ENCODE measurements at places on chromosomes 1 and 21. TPM values are rescaled to one million over a fixed set of nuclear protein-coding genes. Genes with fewer than 3 reads are reported as not detected.

Gene AK5
- total RNA-seq, result 29.2 TPM

GRCh38 chr1:119903443-119903835 is 7.1 kb upstream of the ADAM30 start:
- DNase-seq, result no peak

DNA sequence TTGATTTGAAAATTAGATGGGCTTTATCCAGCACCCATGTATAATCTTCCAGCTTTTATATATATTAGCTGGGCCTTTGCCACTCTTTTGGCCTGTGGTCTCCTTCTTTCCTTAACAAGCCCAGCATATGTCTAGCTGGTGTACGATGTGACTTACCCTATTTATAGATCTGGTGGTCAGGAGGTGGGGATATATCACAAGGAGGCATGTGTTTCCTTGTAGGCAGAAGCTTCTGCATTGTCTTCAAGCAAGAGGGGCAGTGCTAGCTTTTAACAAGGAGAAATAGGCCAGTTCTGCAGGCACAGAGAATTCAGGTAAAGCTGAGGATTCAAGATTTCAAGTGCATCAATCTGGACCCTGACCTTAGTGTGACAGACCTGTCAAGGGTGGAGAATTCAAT is 38.0 kb upstream of the DNASE2B start:
- no peak for DNase-seq

- no peak for DNase-seq
Observed at GRCh38 chr21:34945288-34945687, 103.8 kb downstream of the RUNX1 start.

Gene SLAMF9
- not detected for total RNA-seq

Gene GUCA2B
- total RNA-seq, result not detected

Gene CD52
- 1,054 TPM for total RNA-seq

- DNase-seq, result no peak
Observed at GRCh38 chr21:42550817-42551216, 37.2 kb downstream of the SLC37A1 start.

DNA sequence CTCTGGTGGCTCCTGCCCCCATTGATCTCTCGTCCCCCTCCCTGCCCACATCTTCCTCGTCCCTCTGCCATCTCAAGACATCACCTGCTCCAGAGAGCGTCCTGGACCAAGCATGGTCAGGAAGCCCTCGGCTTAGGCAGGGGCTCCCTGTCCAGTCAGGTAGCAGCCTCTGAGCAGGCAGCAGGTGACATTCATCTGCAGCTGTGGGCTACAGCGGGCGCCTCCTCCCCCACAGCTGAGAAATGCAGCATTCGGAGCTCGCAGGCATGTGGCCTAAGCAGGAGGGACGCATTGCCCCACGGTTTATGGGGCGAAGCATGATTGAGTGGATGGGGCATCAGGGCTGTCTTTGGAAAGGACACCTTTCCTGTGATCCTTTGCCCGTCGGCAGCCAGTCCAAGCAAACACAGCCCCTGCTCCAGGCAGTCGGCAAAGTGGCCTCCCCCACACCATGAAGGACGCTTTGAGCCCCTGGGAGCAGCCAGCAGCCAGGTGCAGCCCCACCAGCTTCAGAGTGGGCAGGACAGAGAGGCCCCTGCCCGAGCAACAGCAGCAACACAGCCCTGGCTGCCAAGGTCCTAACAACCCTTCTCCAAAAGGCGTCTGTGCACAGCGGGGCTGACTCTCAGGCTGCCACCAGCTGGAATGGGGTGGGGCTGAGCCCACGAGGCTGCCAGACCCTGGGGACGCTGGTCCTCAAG is 234.1 kb upstream of the VAMP3 start:
- DNase-seq, result no peak

DNA sequence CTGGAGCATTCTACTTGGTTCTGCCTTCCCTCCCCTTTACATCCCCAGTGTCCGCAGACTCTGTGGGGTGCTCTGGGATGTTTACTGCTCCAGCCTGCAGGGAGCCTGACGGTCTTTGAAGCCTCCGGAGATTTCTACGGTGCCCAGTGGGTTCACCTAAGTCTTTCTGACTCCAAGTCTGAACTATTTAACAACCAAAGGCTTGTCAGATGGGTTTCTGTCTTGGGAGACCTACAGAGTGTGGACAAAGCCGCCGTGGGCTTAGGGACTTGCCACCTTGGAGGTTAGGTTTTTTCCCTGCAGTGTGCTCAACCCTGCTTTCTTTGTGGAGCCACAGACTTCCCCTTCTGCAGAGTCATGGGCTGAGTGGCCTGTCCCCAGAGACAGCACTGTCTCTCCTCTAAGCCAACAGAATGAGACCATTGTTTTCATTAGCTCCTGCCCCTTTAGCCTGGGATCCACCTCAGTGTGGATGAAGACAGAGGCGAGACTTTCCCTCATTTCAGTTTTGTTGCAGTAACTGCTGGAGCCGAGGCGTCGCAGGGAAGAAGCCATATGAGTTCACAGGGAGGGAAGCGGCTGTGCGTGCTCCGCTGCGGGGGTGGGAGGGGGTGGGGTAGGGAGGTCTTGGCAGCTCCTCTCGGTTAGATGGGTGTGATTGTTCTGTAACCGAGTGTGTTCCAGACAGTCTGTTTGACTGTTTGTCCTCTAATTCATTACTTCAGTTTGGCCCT is 120.7 kb downstream of the CNIH3 start:
- DNase-seq, result no peak

- DNase-seq, result no peak
Observed at GRCh38 chr21:44524414-44525371, 15.3 kb downstream of the KRTAP10-1 start.

GRCh38 chr1:29393451-29393826 is 157.1 kb downstream of the PTPRU start:
- DNase-seq, result no peak

Gene PTCH2
- 1.3 TPM for total RNA-seq

GRCh38 chr1:176987016-176987415 is 177.5 kb downstream of the ASTN1 start:
- no peak for DNase-seq

Gene CFHR4
- not detected for total RNA-seq

- DNase-seq, result peak; percentile 94
Observed at GRCh38 chr1:3900150-3900968, at the start of gene C1orf174. C1orf174 (minus strand) TSS chr1:3900272; CDS start chr1:3900186, 86 bp downstream.

- DNase-seq, result no peak
Observed at GRCh38 chr21:38129711-38130110, 127.1 kb upstream of the KCNJ15 start.

Gene KCNJ9
- not detected for total RNA-seq

Gene FMO4
- total RNA-seq, result 2.8 TPM

- no peak for DNase-seq
Observed at GRCh38 chr21:37744551-37744950, 171.7 kb downstream of the KCNJ6 start.

DNA sequence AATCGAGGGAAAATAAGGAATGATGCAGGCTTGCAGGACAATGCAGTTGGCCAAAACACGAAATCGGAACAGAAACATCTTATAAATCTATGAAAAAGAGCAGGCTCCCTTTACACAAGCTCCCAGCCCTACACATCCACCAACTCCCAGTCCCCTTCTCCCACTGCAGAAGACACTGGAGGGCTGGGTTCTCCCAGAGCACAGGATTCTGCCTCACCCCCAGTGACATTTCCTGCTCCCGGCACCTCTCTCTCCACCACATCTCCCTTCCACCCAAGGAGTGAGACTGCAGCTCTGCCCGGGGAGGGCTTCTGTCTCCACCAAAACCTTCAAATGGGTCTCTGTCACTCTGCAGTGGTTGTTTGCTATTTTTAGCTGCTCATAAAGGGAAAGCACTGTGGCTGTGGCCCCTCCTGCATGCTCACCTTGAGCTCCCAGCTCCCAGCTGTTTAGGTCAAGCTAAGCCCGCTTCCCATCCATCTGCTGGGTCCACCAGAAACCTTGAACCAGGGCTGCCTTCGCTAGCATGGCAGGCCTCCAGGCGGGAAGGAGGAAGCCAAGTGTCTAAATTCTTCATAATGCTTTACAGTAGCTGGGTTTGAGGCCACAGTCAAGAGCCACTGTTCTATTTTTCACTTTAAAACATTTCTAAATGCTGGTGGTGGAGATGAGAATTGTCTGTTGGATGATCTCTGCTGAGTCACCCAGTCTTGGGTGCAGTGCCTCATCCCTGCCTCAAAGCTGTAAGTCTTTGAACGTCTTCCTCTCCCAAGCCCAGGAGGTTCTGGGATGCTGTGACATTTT is 3.3 kb upstream of the C2CD2 start:
- no peak for DNase-seq

Gene ZNF281
- 21.4 TPM for total RNA-seq

- no peak for DNase-seq
Observed at GRCh38 chr1:33441088-33441745, 10.3 kb upstream of the PHC2 start.

Gene SAMSN1
- total RNA-seq, result 43.8 TPM

DNA sequence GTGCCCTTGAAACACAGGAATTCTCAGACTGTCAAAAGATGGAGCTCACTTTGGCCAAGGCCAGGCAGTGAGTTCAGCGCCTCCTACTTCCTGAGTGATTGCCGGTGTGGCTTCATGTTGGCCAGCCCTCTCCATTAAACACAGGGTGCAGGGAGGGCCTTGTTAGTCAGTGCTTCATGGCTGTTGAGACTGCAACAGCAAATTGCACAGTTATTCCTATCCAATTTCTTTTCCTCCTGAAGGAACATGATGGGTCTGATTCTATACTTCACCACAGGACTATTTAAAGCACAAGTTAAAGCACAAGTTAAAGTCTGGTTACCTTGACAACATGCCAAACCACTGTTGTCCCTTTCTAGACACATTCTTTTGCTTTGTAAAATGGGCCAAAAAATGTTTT is 156.6 kb downstream of the SIPA1L2 start:
- no peak for DNase-seq

DNA sequence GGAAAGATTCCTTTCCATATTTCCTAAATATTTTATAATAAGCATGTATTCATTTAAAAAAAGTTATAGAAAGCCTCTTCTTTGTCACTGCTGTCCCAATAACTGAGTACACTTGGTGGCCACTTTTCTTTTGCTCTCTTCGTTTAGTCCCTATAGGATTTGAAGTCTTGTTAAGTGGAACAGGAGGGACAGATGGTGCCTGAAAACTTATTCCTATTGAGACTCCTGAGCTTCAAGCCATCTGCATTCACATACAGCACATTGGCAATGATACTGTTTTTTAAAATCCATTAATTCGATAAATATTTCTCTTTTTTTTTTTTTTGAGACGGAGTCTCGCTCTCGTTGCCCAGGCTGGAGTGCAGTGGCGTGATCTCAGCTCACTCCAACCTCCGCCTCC is 2.0 kb upstream of the ZBTB40 start:
- DNase-seq, result no peak

DNA sequence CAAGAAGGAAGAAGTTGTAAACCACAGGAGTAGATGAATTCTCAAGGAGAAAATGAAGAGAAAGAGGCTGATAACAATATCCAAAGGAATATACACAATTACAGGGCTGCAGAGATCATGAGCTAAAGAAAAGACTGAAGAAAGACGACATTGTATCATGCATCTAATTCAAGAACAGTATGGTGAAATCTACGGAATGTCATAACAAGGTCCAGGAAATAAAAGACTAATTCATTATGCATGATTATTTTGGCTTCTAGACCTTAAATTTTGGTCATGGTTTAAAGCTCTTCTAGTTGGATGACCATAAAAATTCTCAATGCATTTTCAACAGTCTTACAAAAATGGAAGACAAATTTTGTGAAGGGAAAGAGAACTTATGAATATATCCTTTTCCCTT is 71.7 kb downstream of the SH3GLB1 start:
- DNase-seq, result no peak

Gene MR1
- total RNA-seq, result 22.7 TPM

GRCh38 chr1:156704930-156705320 is 458 bp downstream of the CRABP2 start:
- no peak for DNase-seq

- DNase-seq, result no peak
Observed at GRCh38 chr1:236403905-236404696, 10.0 kb downstream of the EDARADD start.

GRCh38 chr1:32919811-32920733 is 18.9 kb upstream of the TMEM54 start:
- no peak for DNase-seq

DNA sequence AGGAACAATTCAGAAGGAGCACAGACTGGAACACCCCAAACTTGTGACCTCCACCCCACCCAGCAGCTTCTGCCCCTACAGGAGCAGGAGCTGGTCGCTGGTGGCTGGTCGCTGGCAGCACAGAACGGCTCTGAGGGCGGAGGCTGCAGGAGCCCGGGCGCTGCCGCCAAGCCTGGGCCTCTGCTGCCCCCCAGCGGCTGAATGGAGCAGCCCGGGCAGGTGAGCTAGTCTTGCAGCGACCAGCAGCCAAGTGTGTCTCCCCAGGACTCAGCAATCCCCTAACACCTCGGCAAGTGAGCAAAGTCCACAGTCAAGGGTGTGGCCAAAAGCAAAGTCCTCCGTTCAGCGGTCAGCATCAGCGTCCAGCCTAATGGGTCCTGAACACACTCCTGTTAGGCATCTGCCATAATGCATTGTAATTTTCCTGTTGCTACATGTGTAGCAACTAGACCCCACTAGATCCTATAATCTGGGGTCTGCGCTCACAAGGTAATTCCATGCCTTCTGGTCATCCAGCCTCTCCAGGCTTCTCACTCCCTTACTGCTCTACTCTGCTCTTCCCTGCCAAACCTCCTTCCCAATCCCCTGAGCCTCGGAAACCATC is 12.1 kb upstream of the GJB5 start:
- peak; percentile 71 for DNase-seq

Gene LCE2C
- not detected for total RNA-seq

Gene LCK
- 441 TPM for total RNA-seq

GRCh38 chr21:39638281-39638680 is 25.5 kb downstream of the B3GALT5 start:
- DNase-seq, result no peak

GRCh38 chr1:5225707-5226704 is 571.6 kb downstream of the AJAP1 start:
- DNase-seq, result no peak

- no peak for DNase-seq
Observed at GRCh38 chr1:100076744-100077143, 56.0 kb downstream of the SASS6 start.

Gene SH2D5
- total RNA-seq, result 0.58 TPM

Gene TMEM269
- 0.20 TPM for total RNA-seq

Gene E2F2
- 1.8 TPM for total RNA-seq

DNA sequence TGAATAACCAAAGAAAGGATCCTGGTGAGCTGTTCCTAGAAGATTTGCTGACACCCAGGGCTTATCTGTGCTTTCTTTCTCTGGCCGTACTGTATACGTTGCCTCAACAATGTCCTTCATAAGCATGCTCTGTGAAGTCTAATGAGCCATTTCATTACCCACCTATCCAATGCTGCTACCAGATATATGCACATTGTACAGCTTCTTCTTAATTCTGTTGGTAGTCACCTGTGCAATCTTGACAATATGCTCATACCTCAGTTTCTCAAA is 731.8 kb upstream of the NCAM2 start:
- no peak for DNase-seq

Gene KCNA3
- total RNA-seq, result 110 TPM

Measured in T-cell (primary cell).